ENCODE measurements at places on chromosomes 7 and 10.

DNA sequence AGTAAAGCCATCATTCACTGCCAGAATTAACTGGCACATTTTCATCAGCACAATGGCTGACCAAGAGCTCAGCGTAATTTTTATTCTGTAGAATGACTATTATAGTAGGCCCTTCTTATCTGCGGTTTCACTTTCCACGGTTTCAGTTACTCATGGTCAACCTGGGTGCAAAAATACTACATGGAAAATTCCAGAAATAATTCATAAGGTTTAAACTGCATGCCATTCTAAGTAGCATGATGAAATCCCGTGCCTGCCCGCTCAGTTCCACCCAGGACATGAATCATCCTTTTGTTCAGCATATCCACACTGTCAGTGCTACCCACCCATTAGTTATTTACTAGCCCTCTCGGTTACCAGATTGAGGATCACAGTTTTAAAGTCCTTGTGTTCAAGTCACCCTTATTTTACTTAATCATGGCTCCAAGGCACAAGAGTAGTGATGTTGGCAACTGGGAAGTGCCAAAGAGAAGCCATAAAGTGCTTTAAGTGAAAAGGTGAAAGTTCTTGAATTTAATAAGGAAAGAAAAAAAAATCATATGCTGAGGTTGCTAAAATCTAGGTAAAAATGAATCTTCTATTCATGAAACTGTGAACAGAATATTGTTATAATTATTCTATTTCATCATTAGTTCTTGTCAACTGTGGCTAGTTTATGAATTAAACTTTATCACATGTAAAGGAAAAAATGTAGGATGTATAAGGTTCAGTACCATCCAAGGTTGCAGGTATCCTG, 204.9 kb downstream of the DOCK4 start:
- no peak for DNase-seq

DNA sequence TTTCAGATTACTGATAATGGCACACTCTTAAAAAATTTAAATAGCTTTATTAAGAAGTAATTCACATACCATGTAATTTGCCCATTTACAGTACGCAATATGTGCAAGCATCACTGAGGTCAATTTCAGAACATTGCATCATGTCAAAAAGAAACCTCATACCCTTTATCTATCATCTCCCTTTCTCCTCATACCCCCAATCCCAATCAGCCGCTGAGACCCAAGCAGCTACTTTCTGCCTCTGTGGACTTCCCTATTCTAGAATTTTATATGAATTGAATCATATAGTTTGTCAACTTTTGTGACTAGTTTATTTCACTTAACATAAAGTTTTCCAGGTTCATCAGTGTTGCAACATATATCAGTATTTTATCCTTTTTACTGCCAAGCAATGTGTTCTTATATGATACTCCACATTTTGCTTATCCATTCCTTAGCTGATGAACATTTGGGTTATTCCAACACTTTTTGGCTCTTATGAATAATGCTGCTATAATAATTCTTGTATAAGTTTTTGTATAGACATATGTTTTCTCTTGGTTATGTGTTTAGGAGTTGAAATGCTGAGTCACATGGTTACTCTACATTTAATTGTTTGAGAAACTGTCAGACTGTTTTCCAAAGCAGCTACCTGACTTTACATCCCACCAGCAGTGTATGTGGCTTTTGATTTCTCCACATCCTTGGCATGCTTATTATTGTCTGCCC, 26.9 kb upstream of the TPK1 start:
- DNase-seq, result no peak

DNA sequence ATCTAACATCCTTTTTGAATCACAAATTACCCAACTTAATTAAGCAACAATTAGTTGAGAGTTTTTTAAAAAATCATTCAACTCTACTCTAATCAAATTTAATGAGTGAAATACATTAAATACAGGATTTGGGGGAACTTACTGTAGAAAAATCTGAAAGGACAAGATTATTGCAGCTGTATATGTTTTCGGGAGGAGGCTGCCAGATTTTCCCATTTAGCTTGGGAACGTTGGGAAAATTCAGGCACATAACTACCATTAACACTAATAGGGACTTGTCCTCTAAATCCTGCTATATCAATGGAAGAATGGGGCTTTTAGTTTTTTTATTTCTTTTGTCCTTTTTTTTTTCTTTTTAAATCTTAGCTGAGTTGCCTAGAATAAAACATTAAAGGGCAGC, 691.4 kb upstream of the FZD8 start:
- no peak for DNase-seq

GRCh38 chr10:37906382-37906781, 49.0 kb upstream of the ZNF248 start:
- no peak for DNase-seq
